ENCODE measurements at places on chromosomes 1 and 21. TPM values are rescaled to one million over a fixed set of nuclear protein-coding genes. Genes with fewer than 3 reads are reported as not detected.

DNA sequence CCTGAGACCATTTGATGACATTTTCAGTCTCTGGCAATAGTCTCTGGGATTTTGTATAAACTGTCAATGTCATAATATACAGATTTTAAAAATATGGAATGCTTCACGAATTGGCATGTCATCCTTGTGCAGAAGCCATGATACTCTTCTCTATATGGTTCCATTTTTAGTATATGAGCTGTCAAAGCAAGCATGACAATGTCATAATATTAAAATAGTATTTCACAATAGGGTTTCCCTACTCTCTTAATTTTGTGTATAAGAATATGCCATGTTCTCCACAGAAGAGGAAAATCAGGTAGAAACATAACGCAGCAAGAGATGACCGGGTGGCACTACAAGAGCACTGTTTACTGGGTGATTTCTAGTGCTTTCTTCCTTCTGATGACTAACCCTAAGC, 8.3 kb upstream of the DIPK1A start:
- no peak for DNase-seq

The ATP1B1 gene
- 13.7 TPM for total RNA-seq

DNA sequence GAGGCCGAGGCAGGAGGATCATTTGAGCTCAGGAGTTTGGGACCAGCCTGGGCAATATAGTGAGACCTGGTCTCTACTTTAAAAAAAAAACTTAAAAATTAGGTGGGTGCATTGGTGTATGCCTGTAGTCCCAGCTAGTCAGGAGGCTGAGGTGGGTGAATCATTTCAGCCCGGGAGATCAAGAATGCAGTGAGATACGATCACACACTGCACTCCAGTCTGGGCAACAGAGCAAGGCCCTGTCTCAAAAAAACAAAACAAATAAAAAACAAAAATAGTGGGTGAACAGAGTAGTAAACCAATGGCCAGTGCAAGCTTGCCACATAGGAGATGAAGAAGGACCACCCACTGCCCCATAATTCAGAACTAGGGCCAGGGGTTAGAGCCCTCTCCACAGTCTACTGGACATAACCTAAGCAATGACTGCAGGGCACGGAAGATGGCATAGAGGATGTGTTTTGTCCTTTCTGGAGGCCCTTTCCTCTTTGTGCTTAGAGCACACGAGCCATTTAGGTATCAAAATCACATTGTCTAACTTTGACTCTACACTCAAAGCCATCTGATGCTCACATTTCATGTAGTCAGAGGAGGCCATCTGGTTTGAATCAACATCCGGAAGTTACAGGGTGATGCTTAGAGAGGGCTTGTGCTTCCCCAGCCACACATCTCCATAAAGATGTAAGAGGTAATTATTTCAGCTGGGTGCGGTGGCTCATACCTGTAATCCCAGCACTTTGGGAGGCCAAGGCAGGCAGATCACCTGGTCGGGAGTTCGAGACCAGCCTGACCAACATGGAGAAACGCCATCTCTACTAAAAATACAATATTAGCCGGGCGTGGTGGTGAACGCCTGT, 12.6 kb downstream of the CD2 start:
- no peak for DNase-seq

The FASLG gene
- total RNA-seq, result not detected

The MROH9 gene
- total RNA-seq, result 0.27 TPM

DNA sequence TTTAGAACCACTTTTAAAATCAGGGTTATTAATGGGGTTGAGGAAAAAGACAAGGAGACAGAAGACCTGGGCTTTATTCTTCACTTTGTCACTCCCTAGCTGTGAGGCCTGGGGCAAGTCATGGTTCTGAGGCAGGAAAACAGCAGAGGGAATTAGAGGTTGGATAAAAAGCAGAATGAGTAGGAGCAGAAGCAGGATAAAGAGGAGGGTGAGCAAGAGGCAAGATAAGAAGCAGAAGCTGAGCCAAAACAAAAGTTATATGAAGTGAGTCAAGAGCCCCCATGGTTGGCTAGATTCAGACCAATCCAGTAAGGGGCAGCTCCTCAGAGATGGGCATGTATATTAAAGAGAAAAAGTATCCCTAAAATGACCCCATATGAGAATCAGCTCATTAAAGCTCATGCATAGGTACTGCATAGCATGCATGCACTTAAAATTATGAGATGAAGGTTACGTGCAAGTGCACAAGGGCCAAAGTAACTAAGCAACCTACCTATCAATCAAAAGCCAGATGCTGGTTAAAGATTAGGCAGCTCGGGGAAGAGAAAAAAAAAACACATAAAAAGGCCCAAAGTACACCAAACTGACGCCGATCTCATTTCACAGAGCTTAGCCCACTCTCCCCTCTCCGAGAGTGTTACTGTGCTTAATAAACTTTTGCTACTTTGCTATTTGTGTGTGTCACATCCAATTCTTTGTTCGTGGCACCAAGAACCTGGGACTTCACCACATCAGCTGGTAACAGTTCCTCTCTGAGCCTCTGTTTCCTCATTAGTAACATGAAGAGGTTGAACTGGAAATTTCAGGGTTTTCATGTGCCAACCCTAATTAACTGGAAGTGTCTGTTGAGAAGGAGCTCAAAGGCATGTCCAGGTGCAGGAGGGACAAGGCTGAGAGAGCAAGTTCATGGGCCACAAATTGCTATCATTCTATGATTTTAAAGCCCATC, 2.2 kb downstream of the AVPR1B start:
- DNase-seq, result peak; percentile 50

The CD52 gene
- not detected for total RNA-seq

GRCh38 chr1:1841575-1841995, 49.3 kb downstream of the GNB1 start:
- DNase-seq, result peak; percentile 53

- peak; percentile 77 for DNase-seq
These were observed at the start of gene PEX14 for GRCh38 chr1:10474613-10475507. PEX14 (plus strand) TSS chr1:10474950; CDS start chr1:10474967, 17 bp downstream.

DNA sequence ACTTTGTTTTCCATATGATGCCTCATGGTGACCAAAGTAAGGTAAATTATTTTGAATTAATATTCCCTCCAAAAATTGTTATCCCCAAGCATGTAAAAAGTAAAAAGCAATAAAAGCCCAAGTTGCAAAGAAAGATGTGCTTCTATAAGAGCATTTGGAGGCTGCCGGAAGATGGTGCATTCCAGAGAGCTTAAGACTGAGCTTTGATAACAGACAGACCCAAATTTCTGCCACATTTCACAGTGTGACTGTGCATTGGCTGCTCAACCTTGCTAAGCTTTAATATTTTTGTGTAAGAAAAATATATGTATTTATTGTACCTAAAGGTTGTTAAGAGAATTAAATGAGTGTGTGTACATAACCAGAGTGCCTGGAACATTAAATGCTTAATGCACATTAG, 67.9 kb downstream of the CYYR1 start:
- no peak for DNase-seq

DNA sequence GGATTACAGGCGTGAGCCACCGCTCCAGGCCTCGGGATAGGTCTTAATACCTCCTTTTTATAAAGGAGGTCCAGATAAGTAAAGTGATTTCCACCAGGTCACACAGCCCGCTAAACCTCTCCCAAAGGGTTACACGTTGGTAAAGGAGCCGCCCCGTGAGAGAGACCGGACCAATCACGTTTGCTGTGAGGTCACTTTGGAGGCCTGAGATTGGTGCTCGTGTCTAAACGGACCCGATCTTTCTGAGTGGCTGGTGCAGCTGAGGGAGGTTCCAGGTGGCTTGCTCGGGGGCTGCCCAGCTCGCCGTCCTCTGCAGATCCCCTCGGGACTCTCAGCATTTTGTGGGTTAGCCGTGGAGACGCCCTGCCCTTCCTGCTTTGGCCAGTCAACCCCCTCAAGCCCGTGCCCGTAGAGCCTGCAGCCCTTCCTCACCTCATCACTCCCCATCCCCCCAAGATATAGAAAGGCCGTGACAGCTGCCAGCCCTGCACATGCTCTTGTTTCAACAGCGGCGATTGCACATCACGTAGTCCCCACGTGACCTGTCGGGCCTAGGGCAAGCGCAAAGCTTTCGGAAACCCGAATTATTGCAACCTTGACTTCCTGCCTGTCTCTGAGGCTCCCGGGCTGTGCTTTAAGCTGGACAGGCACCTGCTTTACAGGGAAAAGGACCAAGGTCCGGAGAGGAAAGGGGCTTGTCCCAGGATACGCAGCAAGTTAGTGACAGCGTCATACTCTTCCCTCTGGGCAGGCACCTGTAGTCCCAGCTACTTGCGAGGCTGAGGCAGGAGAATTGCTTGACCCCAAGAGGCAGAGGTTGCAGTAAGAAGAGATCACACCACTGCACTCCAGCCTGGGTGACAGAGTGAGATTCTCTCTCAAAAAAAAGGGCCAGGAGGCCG, 5.0 kb upstream of the COA7 start:
- DNase-seq, result peak; percentile 81

The FCER1G gene
- not detected for total RNA-seq

DNA sequence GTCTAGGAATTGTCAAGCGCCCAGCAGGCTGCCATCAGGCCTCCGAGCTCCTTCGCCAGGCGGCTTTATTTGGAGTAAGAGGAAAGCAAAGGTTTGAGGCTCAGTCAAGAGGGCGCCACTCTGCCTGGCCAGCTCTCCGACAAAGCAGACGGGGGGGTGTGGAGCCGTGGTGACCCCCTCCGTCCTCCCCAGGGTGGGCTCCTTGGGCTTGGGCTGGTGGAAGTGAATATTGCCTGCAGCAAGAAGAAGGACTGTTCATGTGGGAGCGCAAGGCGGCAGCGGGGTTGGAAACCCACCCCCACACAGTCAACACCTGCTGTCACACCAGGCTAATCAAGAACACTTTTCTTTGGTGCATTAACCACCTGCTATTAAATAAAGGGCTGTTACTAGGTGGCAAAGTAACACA, 14.6 kb downstream of the EPHX1 start:
- DNase-seq, result no peak

GRCh38 chr21:37503848-37504467, 137.4 kb downstream of the DYRK1A start:
- DNase-seq, result peak; percentile 39

- no peak for DNase-seq
These were observed 57.8 kb downstream of the SIK1 start for GRCh38 chr21:43369124-43369523.

DNA sequence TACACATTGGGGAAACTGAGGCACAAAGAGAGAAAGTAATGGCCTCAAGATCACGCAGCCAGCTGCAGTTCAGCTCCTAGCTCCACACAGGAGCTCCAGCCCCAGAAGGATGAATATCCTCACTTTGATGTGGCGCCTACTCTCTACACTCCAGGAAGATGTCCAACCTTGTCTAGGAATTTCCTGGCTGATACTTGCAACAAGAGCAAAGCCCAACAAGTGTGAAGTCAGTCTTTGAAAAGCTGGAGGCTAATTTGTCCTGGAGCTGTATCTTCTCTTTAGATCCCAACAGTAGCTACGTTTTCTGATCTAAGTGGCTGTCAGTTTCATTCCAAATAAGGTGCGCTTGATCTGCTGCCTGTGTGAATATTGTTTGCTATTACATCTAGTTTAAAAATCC, 344.9 kb downstream of the PTPRU start:
- peak; percentile 3 for DNase-seq

- no peak for DNase-seq
These were observed 57.9 kb upstream of the RUNX3 start for GRCh38 chr1:24987875-24988557.

DNA sequence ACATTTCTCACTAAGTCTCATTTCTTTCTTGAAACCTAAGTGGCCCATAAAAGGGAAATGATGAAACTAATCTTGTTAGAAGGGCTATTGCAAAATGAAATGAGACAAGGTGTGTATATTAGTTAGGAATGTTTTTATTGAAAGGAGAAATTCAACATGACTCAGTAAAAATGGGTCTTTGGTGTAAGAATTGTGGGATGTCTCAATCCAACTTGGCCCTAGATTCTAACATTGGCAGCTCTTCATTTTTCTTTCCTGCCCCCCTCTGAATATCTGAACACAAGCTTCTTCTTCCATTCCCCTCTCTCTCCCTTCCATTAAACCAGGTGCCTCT, 26.8 kb upstream of the TARBP1 start:
- DNase-seq, result peak; percentile 90

The CFHR5 gene
- total RNA-seq, result not detected

- no peak for DNase-seq
These were observed 117.8 kb downstream of the LIPI start for GRCh38 chr21:14092834-14093560.

GRCh38 chr1:59408608-59409240, 111.8 kb downstream of the FGGY start:
- DNase-seq, result peak; percentile 48

The LRRC53 gene
- not detected for total RNA-seq

The SUMO3 gene
- total RNA-seq, result 130 TPM

DNA sequence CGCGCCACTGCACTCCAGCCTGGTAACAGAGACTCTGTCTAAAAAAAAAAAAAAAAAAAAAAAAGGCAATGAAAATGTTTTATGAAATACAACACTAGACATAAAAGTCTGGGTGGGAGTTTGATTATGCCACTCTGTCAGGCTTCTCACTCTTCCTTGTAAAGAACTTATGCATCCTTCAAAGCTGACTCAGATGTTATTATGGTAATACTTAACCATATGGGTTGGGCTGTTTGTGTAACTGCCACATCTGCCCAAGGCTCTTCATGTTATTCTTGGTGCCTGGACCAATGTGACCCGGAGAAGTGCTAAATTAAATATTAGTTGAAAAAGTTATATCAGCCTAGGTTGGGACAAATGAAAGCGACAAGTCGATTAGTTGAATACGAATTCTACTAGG, 23.8 kb downstream of the FAM89A start:
- no peak for DNase-seq

DNA sequence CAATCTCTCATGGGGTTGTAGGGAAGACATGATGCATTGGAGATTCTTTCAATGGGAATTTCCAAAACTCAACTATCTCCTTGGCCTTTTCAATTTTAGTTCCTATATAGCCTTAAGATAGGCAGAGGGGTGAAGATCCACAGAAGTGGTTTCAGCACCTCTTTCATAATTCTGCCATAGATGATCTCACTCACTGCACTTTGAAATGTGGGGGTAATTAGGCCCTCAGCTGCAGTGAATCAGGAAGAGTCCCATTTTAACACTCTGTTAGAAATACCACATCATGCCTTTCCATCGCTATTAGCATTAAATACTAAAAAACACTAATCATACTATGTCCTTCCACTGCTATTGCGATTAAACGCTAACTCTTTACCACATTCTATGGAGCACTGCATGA, 25.1 kb upstream of the EEIG2 start:
- DNase-seq, result no peak

GRCh38 chr21:43001316-43001715, 27.0 kb downstream of the PKNOX1 start:
- DNase-seq, result no peak

GRCh38 chr1:152459596-152460528, 45.8 kb upstream of the CRNN start:
- DNase-seq, result peak; percentile 83

Measured in fibroblast of the aortic adventitia (primary cell).